Dermis microvascular lymphatic vessel endothelial cell (primary cell): ENCODE measurements at places on chromosomes 4 and X.

DNA sequence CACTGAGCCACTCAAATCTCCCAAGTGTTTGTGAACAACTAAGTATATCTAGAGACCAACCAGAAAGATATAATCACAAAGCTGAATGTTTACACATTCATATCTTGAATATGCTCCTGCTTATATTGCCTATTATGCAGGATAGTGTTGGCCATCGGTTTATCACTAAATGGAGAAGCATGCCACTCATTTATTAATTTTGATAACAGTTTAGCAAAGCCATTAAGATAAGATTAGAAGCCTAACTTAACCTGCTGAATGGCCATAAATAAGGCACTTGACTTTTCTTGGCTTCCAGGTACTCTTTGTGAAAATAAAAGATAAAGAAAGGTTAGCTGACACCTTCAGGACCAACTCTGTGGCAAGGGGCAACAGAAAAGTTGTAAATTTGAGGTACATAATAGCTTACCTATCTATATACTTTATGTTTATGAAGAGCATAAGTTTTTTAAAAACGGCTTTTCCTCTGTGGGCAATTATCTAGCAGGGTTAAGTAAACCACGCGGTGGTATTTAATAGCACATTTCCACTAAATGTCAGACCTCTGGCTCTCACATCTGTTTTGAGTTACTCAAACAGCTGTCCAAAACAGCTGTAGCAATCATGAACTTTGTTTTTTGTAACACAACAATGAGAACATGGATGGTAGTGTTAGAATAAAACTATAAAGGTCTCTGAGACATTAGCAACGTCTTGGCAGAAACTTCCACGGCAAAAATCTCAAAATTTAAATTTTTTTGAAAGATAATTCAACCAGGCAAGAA is 58.8 kb upstream of the FTHL17 start:
- no peak for DNase-seq

DNA sequence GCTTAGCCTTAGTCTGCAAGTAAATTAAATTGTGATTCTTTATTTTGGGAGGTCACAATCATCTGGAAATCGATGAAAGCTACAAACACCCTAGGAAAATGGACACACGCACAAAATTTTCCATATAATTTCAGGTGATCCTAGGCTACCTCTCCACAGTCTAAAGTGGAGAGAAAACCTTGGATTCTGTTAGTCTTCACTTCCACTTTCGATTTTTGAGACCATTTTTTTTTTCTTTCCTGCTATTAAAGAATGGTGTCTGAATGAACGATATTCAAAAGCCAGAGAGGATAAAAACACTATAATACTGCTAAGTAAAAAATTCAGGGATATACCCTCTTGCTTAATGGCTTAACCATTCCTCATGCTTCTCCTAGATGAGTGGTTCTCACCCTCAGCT is 1.7 kb downstream of the FBXL5 start:
- DNase-seq = no peak

GRCh38 chr4:77917601-77918000 is 55.0 kb downstream of the MRPL1 start:
- DNase-seq = no peak

DNA sequence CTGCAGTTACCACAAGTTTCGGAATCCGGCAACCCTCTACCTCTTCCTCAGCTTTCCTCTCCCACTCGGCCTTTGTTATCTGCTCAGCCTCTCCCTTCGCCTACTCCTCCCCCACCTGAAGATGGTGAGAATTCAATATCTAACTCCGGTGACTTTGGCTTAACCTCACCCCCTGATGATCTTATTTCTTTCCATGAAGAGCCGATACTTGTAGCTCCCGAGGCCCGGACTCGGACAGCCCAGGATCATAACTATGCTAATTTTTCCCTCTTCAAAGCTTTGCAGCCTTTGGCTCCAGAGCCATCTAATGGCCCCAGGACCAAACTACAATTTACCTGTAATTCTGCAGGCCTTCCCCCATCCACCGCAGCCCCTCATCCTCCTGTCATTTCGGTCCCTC is 32.0 kb upstream of the MGST2 start:
- DNase-seq = peak; percentile 37

DNA sequence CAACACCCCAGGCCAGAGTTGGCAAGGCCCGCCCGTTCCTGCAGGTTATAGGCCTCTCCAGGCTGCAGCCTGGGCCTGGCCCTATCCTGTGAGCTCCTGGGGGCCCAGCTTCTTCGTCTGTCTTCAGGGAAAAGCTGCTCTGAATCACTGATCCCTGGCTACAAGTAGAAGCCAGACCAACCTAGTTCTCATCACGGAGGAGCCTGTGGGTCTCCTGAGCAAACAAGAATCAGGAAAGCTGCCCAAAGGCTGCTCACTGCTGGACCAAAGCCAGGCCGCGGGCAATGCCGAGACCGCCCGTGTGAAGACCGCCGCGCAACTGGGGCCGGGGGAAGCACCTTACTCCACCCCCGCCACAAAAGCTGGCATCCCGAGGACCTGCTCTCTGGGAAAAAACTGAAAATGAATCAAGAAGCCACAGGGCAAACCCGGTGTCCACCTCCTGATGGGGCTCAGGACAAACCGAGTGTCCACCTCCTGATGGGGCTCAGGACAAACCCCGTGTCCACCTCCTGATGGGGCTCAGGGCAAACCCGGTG is 12.8 kb downstream of the CTBP1 start:
- no peak for DNase-seq

- no peak for DNase-seq
Observed at GRCh38 chrX:110403441-110404238, 45.0 kb downstream of the RTL9 start.

DNA sequence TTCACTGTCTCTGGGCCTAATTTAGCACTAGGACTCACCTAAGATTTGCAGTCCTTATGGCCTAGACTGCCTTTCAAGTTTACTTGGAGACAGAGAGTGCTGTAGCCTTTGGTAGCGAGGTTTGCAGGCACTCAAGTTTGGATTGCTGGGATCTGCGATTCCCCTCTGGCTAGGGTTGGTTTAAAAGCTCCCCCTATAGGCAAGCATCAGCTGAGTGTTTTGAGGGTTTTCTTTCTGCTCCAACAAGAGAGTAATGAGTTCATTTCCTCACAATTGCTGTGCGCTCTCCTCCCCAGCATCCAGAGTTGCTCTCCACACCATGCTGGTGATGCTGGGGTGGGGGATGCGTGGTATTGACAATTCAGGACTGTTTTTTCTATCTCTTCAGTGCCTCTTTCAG is 206.9 kb downstream of the GLUD2 start:
- DNase-seq = no peak

DNA sequence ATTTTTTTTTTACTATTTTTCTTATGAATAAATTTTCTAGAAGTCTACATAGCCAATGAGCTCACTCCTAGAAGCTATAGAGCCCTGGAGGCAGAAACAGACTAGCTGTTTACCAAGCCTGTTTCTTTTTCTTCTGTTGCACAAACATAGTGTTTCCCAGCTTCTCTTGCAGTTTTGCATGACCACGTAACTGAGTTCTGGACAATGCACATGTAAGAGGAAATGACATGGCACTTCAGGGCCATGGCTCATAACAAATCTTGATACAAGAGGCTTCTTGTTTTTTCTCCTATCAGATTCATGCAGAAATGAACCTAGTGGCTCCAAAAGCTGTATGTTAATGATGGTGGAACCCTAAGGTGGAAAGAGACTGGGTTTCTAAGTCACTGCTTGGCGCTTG is 127.4 kb downstream of the ZNF330 start:
- DNase-seq = no peak

- DNase-seq = no peak
Observed at GRCh38 chrX:32489125-32489524, 722.2 kb downstream of the DMD start.

GRCh38 chrX:13938051-13938828 is 91.5 kb downstream of the GEMIN8 start:
- DNase-seq = no peak

- DNase-seq = no peak
Observed at GRCh38 chr4:110128029-110128428, 70.4 kb downstream of the ELOVL6 start.

DNA sequence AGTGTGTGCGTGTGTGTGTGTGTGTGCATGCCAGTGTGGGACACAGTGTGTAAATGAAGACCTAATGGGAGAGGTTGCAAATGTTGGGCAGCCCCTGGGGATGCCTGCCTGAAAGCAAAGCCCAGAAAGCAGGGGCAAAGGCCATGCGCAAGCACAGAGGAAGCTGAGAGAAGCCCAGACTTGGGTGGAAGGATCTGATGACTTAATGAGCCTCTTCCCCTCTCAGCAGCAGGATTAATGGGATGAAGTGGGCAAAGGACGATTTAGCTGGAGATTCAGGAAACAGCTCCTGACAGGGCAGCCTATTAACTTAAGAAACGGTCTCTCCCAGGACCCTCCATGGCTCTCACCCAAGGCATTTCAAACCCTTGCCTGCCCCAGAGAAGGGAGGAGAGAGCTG is 107.3 kb downstream of the EFNB1 start:
- no peak for DNase-seq

- DNase-seq = no peak
Observed at GRCh38 chr4:56910172-56910967, 2.7 kb downstream of the REST start.

- DNase-seq = no peak
Observed at GRCh38 chr4:60175241-60175640, 1024.9 kb upstream of the ADGRL3 start.

GRCh38 chr4:38044060-38044459 is 83.9 kb downstream of the PTTG2 start:
- no peak for DNase-seq

GRCh38 chr4:6526671-6527091 is 48.3 kb upstream of the MAN2B2 start:
- DNase-seq = no peak

GRCh38 chr4:102623622-102624021 is 122.5 kb downstream of the NFKB1 start:
- DNase-seq = peak; percentile 51

DNA sequence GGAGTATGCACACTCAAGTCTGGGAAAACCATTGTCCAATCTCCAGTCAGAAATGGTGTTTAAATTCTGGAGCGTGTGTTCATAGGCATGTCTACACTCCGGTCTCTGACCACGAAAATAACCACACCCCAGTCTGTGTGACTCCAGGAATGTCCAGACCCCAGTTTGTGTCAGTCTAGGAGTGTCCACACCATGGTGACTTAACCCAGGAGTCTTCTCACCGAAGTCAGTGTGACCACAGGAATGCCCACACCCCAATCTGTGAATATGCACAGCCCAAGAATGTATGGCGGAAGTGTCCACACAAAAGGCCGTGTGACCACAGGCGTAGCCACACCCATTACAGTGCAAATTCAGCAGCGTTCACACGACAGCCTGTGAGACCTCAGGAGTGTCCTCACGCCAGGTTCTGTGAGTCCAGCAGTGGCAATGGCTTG is 11.4 kb downstream of the FTSJ1 start:
- DNase-seq = no peak

- no peak for DNase-seq
Observed at GRCh38 chrX:132819711-132820264, 138.6 kb downstream of the HS6ST2 start.

GRCh38 chr4:7013175-7013574 is 30.0 kb upstream of the TADA2B start:
- DNase-seq = no peak
